CD4-positive, alpha-beta T cell (primary cell): ENCODE measurements at places on chromosomes 4 and X.

DNA sequence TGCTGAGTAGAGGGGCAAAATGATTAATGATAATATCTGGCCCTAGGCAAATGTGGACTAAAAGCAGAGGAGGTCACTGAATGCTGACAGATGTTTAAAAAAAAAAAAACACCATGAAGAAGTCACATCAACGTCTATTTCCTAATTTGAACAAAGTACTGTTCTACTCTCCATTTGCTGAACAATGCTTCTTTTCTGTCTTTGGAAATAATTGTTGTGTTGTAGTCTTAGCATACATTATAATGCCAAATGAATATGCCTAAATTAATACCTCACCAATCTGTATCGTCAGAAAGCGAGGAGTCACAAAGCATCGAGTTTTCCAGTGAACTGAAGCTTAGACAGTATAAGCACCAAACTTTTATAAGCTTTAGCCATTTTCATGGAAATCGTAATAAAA is 140.9 kb upstream of the JADE1 start:
- H3K4me1 ChIP-seq: peaks cover 2% of the 10 kb centered on the region
- DNase-seq: no peak
- no peaks in the 10 kb centered on the region for H3K36me3 ChIP-seq
- no peak overlapping the region for H3K27ac ChIP-seq
- H3K27me3 ChIP-seq: no peaks in the 10 kb centered on the region

DNA sequence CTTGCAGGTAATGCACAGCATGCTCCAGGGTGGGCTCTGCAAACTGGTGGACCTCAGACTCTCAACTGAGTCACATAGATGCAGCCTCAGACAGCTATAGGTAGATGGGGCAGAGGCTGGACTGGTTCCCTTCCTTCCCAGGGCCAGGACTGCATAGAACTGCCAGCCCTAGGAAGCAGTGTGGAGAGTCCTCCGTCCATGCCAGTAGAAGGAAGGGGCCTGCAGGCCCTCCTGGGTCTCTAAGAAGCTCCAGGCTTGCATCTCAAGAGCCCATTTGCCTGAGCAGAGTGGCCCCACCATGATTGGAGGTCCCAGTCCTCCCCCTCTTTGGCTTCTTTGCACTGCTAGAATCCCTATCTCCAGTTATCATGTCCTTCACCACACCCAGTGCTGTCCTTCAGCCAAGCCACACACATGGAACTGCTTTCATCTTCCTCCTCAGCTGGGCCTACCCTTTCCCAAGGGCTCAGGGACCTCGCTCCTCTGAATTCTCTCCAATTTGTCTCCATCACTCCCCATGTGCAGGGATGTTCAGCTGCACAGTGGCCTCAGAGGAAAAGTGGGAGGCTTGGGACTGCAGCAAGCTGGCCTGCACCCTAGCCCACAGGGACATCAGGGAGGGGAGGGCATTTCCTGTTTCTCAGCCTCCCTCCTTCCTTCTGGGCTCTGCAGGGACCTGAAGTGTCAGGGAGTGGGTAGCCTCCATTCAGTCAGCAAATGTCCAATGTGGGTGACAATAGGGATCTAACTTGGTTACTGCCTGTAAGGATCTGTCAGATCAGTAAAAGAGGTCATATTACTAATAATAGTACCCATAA is 146.0 kb downstream of the PJA1 start:
- no peaks in the 10 kb centered on the region for H3K27me3 ChIP-seq
- no peaks in the 10 kb centered on the region for H3K36me3 ChIP-seq
- H3K4me3 ChIP-seq: no peak overlapping the region
- DNase-seq: no peak
- no peak overlapping the region for H3K27ac ChIP-seq
- H3K4me1 ChIP-seq: no peaks in the 10 kb centered on the region

- H3K27ac ChIP-seq: no peak overlapping the region
- H3K36me3 ChIP-seq: no peaks in the 10 kb centered on the region
- H3K27me3 ChIP-seq: no peaks in the 10 kb centered on the region
- H3K4me1 ChIP-seq: no peaks in the 10 kb centered on the region
- H3K4me3 ChIP-seq: no peak overlapping the region
- DNase-seq: no peak
These were observed 87.6 kb upstream of the PLAC1 start for GRCh38 chrX:134745636-134746409.

DNA sequence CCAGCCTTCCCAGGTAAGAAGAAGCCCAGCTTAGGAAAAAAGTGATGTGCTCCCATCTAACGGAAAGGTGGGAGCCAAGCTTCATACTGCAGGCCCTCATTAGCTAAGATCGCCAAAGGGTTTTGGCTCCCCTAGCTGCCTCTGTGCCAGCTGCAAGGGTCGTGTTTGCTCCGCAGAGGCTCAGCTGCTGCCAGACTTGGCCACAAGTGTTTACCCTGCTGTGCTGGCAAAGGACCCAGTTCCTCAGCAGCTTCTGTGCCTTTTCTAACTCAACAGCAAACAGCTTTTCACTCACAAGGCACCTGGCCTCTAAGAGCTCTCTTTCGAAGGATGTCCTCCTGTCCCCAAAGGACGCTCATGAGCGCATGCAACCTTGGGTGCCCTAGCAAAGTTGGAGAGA is 12.2 kb upstream of the VMA21 start:
- no peaks in the 10 kb centered on the region for H3K4me1 ChIP-seq
- no peak for DNase-seq
- no peak overlapping the region for H3K27ac ChIP-seq
- H3K36me3 ChIP-seq: no peaks in the 10 kb centered on the region

GRCh38 chr4:153566631-153567150 is 100.5 kb downstream of the TMEM131L start:
- peaks cover 23% of the 10 kb centered on the region for H3K4me1 ChIP-seq
- H3K27ac ChIP-seq: no peak overlapping the region
- H3K27me3 ChIP-seq: no peaks in the 10 kb centered on the region
- peaks cover 50% of the 10 kb centered on the region for H3K36me3 ChIP-seq
- no peak overlapping the region for H3K4me3 ChIP-seq
- DNase-seq: no peak

DNA sequence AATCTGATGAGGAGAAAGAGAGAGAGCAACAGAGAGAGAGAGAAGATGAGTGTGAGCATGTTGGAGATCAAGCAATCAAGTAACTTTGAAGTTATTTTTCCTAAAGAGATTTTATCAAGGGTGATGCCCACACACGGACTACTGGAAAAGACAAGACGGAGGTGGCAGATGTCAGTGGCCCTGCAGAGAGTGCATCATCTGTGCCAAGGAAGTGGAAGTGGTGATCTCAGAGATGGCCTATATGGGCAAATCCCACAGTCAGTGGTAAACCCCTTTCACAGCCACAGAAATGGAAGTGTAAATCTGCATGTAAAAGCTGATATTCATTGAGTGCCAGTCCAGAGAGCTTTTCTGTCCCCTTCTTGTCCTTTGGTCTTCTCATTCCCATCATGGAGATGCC is 577.2 kb upstream of the AADAT start:
- no peaks in the 10 kb centered on the region for H3K27me3 ChIP-seq
- H3K27ac ChIP-seq: no peak overlapping the region
- H3K36me3 ChIP-seq: no peaks in the 10 kb centered on the region
- no peak overlapping the region for H3K4me3 ChIP-seq

DNA sequence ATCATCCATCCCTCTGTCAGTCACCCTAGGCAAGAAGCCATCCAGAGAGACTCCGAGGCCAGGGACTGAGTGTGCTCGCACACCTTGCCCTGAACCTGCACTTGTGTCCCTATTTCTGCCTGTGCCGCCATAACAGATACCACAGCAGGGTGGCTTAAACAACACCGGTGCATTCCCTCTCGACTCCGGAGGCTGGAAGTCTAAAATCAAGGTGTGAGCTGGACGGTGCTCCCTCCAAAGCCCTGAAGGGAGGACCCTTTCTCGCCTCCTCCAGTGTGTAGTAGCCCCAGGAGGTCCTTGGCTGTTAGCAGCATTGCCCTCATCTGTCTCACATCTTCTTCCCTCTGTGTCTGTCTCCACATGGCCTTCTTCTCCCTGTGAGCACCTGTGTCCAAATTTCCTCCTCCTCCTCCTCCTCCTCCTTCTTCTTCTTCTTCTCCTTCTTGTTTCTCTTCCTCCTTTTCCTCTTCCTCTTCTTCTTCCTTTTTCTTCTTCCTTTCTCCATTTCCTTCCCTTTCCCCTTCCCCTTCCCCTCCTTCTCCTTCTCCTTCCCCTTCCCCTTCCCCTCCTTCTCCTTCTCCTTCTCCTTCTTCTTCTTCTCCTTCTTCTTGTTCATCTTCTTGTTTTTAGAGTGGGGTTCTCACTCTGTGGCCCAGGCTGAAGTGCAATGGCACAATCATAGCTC is 98.1 kb upstream of the ENPP6 start:
- H3K36me3 ChIP-seq: no peaks in the 10 kb centered on the region
- H3K4me3 ChIP-seq: no peak overlapping the region
- DNase-seq: no peak
- H3K27me3 ChIP-seq: no peaks in the 10 kb centered on the region
- peaks cover 9% of the 10 kb centered on the region for H3K4me1 ChIP-seq

GRCh38 chrX:102652031-102652688 is 877 bp downstream of the GPRASP1 start:
- no peaks in the 10 kb centered on the region for H3K27me3 ChIP-seq
- peak overlapping the region; percentile 64 for H3K27ac ChIP-seq
- H3K36me3 ChIP-seq: peaks cover 2% of the 10 kb centered on the region

- DNase-seq: no peak
- H3K27ac ChIP-seq: no peak overlapping the region
- H3K27me3 ChIP-seq: no peaks in the 10 kb centered on the region
- no peaks in the 10 kb centered on the region for H3K4me1 ChIP-seq
These were observed 60.6 kb downstream of the LIMCH1 start for GRCh38 chr4:41598580-41598979.

GRCh38 chr4:4423706-4424498 is 37.0 kb downstream of the NSG1 start:
- no peak for DNase-seq
- no peak overlapping the region for H3K4me3 ChIP-seq
- no peak overlapping the region for H3K27ac ChIP-seq
- peaks cover 49% of the 10 kb centered on the region for H3K36me3 ChIP-seq
- no peaks in the 10 kb centered on the region for H3K27me3 ChIP-seq

DNA sequence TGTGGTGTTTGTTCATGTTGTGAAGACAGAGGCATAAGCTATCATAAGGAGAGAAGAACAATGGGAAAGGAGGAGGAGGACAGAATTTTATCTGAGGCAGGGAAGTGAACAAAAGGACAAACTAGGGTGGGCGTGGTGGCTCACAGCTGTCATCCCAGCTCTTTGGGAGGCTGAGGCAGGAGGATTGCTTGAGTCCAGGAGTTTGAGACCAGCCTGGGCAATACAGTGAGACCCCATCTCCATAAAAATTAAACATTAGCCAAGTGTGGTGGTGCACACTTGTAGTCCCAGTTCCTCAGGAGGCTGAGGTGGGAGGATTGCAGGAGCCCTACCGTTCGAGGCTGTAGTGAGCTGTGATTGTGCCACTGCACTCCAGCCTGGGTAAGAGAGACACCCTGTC is 49.9 kb downstream of the TMEM154 start:
- no peak for DNase-seq
- H3K4me1 ChIP-seq: no peaks in the 10 kb centered on the region
- H3K36me3 ChIP-seq: peaks cover 26% of the 10 kb centered on the region
- H3K4me3 ChIP-seq: no peak overlapping the region
- no peaks in the 10 kb centered on the region for H3K27me3 ChIP-seq

GRCh38 chr4:111748157-111748556 is 397.1 kb upstream of the FAM241A start:
- no peak overlapping the region for H3K4me3 ChIP-seq
- H3K4me1 ChIP-seq: no peaks in the 10 kb centered on the region
- no peak for DNase-seq
- no peak overlapping the region for H3K27ac ChIP-seq
- no peaks in the 10 kb centered on the region for H3K36me3 ChIP-seq
